SW 1271 (cell line): ENCODE measurements at places on chromosomes 2 and 18.

- no peak for DNase-seq
Observed at GRCh38 chr2:99977966-99978365, 164.4 kb downstream of the AFF3 start.

GRCh38 chr2:146785101-146785500 is 1059.7 kb upstream of the ACVR2A start:
- no peak for DNase-seq

- DNase-seq, result no peak
Observed at GRCh38 chr2:160055726-160056108, 6.7 kb downstream of the PLA2R1 start.

- no peak for DNase-seq
Observed at GRCh38 chr18:34738175-34738894, 28.2 kb downstream of the DTNA start.

DNA sequence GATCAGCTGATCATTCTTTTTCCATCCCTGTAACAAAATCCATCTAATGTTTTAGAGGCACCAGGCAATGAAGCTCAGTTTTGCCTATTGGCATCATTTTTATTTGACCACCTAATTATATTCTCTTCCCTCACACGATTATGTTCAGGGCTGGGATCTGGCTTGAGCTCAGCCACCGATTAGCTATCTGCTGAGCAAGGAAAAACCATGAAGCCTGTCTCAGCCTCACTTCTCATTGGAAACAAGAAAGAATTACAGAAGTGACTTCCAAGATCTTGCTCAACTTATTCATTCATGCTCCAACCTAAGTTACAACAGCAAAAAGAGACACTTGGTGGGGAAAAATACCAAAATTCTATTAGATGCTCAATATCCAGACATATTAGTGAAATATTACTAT is 139.0 kb upstream of the SH3BP4 start:
- no peak for DNase-seq

- DNase-seq, result no peak
Observed at GRCh38 chr2:109066501-109066900, 62.5 kb upstream of the SH3RF3 start.

DNA sequence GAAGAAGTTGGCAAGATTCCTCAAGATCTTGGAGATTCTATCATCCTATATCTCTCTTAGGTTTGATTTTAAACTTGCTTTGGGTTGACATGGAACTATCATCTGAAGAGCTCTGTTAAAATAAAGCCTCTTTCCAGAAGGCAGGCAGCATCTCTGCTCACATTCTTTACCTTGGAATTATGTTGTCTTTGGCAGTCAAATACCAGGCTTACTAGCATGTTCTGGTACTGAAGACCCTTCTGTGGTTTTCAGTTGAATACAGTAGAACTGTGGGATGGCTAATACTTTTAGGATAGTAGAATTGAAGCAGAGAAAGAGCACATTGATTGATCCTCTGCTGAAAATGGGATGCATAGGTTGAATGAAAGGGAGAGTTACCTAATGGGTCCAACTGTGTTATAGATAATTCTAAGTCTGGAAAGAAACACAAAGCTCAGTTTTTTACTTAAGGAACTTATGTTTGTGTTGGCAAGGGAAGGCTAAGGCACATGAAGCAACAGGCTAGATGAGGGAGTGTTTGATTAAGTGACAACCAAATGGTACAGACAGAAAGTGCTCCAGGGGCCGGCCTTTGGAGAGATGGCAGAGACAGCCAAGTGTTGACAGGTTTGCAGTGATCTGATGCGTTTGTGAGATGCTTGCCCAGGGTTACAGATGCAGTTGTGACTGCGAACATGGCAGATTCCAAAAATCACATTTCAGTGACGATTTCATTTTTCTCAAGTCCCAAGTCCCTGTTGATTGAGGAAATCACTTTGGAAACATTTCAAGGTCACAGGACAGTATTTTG is 397.9 kb downstream of the MEIS1 start:
- DNase-seq, result no peak

- DNase-seq, result no peak
Observed at GRCh38 chr2:120278901-120279300, 26.2 kb downstream of the RALB start.

DNA sequence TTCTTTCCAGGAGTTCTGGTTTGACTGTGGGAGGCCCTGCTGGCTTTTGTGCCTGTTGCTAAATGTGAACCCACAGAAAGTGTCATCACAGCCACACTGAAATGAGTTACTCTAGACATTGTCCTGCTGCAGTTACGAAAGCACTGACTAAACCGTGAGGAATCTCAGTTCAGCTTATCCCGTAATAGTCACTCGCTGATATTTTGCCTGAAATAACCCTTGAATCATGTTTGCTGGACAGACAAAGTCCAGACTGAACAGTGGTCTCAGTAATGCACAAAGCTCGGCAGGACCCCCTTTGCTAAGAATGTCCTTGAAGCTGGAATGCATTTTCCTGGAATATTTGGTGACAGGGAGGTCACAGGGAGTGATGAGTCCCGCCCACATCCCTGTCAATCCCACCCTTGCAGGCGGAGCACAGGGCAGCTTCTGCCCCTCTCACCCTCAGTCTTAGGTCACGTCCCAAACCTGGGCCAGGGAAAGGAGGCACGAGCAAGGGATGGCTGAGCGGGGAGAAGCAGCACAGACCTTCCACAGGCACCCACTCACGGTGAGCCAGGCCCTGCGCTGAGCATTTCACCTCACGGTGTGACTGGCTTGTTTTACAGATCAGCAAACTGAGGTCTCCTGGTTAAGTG is 53.4 kb downstream of the ADI1 start:
- no peak for DNase-seq

GRCh38 chr2:75545922-75546321 is 14.8 kb downstream of the EVA1A start:
- no peak for DNase-seq

DNA sequence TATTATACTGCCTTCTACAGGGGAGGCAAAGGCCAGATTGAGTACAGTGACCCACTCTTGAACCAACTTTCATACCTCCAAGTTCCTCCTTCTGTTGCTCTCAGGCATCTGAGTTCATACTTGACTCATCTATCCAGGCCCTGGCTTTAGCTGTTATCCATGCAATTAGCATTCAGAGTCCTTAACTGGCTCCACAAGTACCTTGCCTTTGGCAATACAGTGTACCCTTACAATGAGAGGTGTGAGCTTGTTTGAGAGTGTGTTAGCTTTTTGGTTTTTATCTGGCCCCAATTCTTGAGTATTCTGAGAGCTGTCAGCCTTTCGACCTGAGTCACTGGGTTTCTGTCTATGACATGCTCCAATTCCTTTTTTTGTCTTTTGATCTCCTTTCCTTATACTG is 60.2 kb downstream of the EHD3 start:
- DNase-seq, result no peak

DNA sequence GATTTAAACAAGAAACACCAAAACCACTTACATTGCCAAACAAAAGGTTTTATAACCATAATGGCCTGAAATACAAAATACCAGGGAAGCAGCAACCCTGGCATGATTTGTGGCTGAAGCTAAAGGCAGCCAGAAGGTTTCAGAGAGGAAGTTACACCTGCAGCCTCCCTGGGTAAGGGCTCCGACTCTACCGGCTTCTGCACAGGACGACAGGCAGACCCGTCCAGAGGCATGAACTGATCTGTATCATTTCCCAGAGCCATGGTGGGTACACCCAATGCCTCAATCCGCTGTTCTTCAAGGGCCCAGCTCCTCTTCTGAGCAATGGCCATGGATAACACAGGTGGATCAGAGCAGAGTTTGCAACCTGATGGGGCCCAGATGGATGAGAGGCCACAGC is 71.6 kb downstream of the PXDN start:
- DNase-seq, result no peak

DNA sequence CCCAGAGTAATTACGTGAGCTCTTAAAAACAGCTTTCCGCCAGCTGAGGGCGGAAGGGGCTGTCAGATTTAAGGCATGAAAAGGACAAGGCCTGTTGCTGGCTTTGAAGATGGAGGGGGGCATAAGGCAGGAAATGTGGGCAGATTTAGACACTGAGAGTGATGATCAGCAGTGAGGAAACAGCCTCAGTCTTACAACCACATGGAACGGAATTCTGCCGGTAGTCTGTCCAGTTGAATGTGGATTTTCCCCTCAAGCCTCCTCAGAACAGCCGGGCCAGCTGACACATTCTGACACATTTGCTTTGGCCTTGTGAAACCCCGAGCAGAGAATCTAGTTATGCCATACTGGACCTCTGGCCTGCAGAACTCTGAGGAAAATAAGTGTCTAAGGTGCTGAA is 16.6 kb downstream of the POLE4 start:
- DNase-seq, result no peak

DNA sequence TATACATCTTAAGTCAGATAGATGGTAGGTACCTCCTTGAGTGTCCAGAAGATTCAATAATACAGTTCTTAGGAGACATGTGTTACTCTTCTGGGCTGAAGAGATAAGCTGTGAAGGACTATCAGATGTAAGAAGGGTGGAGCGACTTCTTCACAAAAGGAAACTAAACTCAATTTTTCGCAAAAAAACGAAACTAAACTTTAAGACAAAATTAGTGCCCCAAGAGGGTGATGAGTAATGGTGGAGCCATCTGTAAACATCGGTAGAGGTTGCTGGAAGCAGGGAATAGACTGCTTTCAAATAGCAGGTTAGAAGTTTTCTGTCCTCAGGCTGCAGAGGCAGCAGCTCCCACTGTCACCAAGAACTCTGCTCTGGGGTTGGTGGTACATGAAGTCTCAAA is 111.6 kb upstream of the TACR1 start:
- no peak for DNase-seq

- DNase-seq, result no peak
Observed at GRCh38 chr2:159795841-159796690, 1.9 kb downstream of the CD302 start.
